ENCODE measurements at places on chromosomes 2 and 18. TPM values are rescaled to one million over a fixed set of nuclear protein-coding genes. Genes with fewer than 3 reads are reported as not detected.

- no peak for DNase-seq
Measured at GRCh38 chr2:28074137-28074536, 183.6 kb downstream of the BABAM2 start.

DNA sequence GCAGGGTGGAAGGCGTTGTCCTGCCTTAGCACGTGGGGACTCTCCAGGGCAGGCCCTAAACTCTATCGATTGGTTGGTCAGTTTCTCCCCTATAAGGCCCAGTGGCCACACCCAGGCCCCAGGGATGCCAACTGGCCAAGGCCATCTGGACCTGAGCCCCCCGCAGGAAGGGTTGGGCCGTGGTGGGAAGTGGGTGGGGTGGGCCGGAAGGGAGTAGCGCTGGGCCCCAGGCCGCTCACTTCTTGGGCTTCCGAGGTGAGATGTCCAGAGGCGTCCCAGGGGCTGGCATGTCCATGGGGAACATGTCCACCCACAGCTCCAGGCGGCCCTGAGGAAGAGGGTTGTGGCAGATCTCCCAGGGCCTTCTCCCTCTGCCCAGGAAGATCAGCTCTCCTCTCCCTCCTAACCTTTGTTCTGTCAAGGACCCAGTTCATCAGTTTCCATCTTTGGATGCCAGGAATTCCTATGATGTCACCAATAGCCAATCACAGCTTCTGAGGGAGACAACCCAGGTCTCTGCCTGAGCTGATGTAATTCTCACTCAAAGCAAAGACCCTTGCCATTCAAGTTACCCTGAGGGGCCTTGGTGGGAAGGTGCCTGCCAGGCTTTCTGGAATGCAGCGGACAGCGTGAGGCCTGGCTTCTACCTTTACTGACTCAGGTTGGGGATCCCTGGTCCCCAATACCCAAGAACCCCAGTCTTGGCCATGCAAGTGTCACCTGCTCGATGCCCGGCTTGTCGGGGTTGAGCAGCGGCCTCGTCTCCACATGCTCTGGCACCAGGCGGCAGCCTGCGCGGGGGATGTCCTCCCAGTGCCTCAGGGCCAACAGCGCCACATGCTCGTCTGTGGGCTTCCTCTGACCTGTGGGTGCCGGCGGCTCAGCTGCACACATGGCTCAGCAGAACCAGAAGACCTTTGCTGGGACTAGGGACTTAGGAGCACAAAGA is 14.4 kb downstream of the OTOF start:
- DNase-seq = peak; percentile 82

RNF152 gene
- total RNA-seq = 17.3 TPM

DNA sequence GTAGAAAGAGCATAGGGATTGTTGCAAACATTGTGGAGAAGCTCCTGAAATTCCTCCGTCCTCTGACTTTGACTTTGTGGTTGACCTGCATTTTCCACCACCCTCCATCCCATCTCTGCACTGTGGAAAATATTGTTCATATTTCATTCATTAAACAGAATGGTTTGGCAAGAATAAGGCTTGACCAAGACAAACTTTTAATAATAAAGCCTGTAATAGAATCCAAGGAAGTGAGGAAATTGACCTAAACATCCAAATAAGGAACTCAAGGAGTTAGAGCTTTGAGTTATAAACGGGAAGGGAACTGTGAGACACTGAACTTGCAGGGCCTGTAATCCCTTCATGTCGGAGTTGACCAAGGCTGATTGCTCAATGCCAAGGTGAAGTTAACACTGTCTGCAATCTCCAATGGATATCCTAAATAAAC is 115.2 kb downstream of the GFPT1 start:
- DNase-seq = no peak

DNA sequence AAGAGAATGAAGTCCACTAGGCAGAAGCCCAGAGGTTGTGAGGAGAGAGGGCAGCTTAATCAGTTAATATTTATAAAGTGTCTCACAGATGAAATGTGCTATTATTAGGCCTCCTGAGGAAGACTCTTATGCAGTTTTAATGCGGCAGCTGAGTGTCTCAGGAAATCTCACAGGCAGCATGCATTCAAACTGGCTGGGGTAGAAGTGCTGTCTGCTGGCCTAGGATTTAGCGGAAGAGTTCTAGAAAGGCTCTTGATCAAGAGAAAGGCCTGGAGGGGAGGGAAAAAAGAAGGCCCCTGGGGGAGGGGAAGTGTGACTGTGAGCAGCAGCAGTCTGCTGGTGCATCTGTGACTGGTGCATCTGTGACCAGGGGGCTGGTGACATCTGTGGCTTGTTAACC is 133.0 kb downstream of the FSHR start:
- no peak for DNase-seq

DNA sequence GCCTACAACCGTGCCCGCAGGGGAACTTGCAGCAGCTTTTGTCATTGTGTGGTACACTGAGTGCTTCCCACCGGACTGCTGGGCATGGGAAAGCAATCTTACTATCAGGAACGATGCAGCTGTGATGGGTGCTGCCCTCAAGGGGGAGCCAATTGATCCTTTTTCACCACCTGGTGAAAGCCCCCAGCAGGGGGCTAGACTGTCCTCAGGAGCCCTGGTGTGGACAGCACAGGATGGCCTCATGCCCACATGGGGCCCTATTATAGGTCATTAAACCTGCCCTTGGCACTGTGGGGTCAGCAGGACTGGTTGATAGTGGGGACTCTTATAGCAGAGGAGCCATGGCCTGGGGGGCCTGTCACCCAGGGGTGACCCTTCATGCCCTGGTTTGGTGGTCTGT is 172.2 kb downstream of the GLI2 start:
- DNase-seq = no peak

- DNase-seq = peak; percentile 72
Measured at GRCh38 chr2:219279916-219280516, 850 bp downstream of the DNAJB2 start.

GRCh38 chr2:182554950-182555349 is 128.1 kb upstream of the PDE1A start:
- DNase-seq = no peak

IKZF2 gene
- total RNA-seq = 8.8 TPM

- DNase-seq = no peak
Measured at GRCh38 chr2:68726608-68727367, 7.8 kb upstream of the ARHGAP25 start.

DNA sequence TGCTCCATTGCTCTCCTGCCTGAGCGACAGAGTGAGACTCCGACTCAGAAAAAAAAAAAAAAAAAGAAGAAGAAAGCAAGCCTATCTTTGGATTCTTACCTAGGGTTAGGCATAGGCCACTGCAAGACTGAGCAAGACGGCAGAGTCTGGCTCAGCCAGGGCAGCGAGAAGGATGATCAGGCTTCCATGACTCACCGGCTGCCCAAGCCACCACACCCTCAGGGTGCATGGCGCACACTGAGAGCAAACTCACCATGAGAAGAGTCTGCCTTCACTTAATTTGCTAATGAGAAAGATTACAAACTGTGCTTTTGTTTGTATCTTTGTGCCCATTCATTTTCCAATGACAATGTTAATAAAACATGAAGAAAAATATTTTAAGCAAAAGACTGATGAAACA is 8.2 kb downstream of the FAM110C start:
- no peak for DNase-seq

DNA sequence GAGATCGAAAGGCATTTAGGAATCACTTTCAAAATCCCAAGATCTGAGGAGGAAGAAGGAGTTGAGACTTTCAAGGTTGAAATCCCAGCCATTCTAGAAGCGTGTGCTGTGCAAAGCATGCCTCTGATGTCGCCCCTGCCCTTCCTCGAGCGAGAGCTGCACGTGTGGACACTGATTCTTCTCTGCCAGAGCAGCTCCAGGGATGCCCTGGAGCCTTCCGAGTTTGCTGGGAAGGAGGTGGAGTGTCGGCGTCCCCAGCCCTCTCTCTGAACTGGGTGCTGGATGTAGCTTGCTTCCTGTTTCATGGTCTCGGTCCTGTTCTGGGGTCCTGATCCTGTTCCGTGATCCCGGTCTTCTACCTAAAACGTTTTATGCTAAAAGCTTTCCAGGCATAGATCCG is 76.1 kb downstream of the TWIST2 start:
- peak; percentile 37 for DNase-seq

TWIST2 gene
- total RNA-seq = 23.0 TPM

GRCh38 chr2:157741819-157742484 is 113.3 kb upstream of the ACVR1C start:
- DNase-seq = no peak

GRCh38 chr18:60024345-60024744 is 124.5 kb downstream of the PMAIP1 start:
- DNase-seq = no peak

GRCh38 chr2:60453301-60453700 is 100.2 kb downstream of the BCL11A start:
- DNase-seq = no peak

GRCh38 chr2:45114221-45114955 is 105.1 kb upstream of the SIX2 start:
- no peak for DNase-seq

GRCh38 chr2:106126705-106127281 is 67.3 kb downstream of the UXS1 start:
- DNase-seq = no peak

GRCh38 chr2:240131296-240131695 is 4.8 kb downstream of the COPS9 start:
- peak; percentile 62 for DNase-seq

MOGAT1 gene
- total RNA-seq = not detected

PLA2R1 gene
- total RNA-seq = 13.9 TPM

CNGA3 gene
- total RNA-seq = 0.19 TPM

DNA sequence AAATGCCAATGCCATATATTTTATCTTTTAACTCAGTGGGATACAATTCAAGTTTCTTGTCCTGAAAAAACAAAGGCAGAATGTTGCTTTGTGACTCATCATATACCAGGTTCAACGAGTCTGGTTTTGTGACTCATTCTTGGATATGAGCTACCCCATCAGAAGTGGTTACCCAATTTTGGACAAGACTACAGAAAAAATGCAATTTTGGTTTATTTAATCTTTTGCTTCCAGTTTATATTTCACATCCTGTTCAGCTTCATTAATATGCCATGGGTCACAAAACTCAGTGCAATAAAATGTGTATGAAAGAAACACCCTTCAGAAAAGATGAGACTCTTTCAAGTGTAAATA is 25.0 kb downstream of the FN1 start:
- DNase-seq = no peak

LRATD1 gene
- 3.1 TPM for total RNA-seq

- DNase-seq = no peak
Measured at GRCh38 chr2:169980643-169981042, 153.4 kb downstream of the UBR3 start.

DNA sequence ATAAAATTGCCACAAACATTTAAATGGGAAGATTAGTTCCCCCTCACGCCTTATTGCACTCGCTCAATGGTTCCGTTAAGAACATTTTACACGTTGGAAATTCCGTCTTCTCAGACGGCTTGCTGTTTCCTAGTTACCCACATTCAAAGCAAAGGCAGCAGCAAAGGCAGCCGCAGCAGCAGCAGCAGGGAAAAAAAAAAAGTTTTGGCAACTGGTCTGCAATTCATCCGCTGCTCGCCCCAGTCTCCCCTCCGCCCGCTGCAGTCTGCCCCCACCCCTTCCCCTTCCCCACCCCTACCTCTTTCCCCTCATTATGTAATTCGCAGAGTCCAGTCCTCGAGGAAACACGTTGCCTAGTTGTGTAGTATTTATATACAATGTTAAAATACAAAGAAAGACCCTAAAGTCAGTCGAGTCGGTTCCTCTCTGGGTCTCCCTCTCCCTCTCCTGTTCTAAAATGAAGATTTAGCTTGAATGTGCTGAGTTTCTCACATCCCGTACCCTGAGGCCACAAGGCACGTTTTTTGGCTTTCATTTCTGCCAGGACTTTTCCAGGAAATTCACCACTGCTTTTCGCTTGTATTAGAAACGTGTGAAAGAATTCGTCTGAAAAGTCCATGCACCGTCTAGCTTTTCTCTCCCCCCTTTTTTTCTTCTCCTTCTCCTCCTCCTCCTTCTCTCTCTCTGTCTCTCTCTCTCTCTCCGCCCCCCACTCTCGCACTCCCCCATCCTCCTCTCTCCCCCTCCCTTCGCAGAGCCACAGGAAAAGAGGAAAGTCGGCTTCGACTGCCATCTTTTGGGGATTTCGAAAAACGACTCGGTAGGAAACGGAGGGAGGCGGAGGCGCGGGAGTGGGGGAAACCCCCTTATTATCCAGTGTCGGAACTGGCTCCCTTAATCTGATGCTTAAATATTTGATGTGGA is 140.0 kb downstream of the MEIS1 start:
- peak; percentile 89 for DNase-seq

PNKD gene
- total RNA-seq = 45.3 TPM
